ENCODE measurements at places on chromosomes 5 and 9.

GRCh38 chr5:97019435-97020117, 83.7 kb downstream of the LNPEP start:
- DNase-seq, result no peak
- no peaks in the 10 kb centered on the region for H3K4me1 ChIP-seq
- H3K36me3 ChIP-seq, result peaks cover 12% of the 10 kb centered on the region
- no peak overlapping the region for H3K27ac ChIP-seq
- H3K27me3 ChIP-seq, result no peaks in the 10 kb centered on the region
- no peak overlapping the region for H3K4me3 ChIP-seq

- no peaks in the 10 kb centered on the region for H3K36me3 ChIP-seq
- DNase-seq, result no peak
These were observed 38.6 kb upstream of the KCNMB1 start for GRCh38 chr5:170427672-170428236.

DNA sequence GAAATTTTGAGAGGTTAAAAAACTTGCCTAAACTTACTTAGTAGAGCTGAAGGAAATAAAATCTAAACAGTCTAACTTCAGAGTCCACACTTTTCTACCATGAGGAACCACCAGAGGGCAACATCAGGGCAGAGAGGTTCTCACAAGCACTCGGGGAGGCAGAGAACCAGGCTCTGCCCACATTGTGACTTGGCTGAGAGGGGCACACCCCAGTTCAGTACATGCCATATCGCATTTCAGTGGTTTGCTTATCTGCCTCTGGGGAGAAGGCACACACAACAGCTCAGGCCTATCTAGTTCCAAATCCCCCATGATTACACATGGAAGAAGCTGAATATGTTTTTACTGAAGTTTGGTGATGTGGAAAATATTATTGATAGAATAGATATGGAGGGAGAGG, 49.2 kb downstream of the EQTN start:
- peak; percentile 66 for DNase-seq
- no peaks in the 10 kb centered on the region for H3K36me3 ChIP-seq
- H3K27me3 ChIP-seq, result no peaks in the 10 kb centered on the region
- H3K4me3 ChIP-seq, result no peak overlapping the region
- H3K4me1 ChIP-seq, result no peaks in the 10 kb centered on the region

DNA sequence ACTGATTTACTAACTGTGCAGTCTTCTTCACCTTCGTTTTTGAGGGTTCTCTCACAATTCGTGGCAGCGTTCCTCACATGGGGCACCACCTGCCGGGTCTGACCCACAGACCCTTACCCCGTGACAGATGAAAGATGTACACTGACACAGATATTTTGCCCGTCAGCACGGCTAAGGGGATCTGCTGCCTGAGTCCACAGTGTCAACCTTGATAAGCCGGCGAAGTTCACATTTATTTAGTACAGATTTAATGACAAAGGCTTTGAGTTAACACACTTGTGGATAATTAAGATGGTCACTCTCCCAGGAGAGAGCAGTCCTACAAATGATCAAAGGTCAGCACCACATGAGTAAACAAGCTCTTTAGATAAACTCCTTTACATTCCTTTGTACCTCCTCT, 15.9 kb upstream of the TEX10 start:
- no peaks in the 10 kb centered on the region for H3K27me3 ChIP-seq
- H3K36me3 ChIP-seq, result no peaks in the 10 kb centered on the region
- H3K4me3 ChIP-seq, result no peak overlapping the region
- peak; percentile 34 for DNase-seq
- H3K27ac ChIP-seq, result no peak overlapping the region

Data from small intestine (tissue), 16 donors.